Calu3 (cell line): ENCODE measurements at places on chromosomes 7 and 10.

DNA sequence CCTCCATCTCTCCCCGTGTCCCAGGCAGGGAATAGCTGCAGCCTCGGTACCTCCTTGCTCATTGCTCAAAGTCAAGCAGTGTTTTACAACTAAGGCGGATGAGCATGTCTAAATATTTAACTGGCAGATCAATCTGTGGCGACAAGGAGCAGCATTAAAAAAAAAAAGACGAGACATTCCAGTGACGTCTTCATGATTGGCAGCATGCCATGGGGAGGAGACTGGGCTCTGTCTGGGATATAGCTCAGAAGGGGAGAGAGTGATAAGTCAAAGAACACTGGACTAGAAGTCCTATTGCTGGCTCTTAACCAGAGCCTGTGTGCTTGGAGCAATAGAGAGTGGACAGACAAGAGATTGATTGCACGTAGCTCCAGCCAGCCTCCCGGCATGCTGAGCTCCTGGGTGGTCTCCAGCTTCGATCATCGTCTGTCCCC is 287.5 kb upstream of the PODXL start:
- H3K27ac ChIP-seq: no peak overlapping the region
- H3K4me3 ChIP-seq: no peak overlapping the region
- H3K4me1 ChIP-seq: no peaks in the 10 kb centered on the region
- H3K27me3 ChIP-seq: peaks cover 86% of the 10 kb centered on the region
- peak; percentile 4 for DNase-seq
- H3K36me3 ChIP-seq: peaks cover 5% of the 10 kb centered on the region

- H3K4me1 ChIP-seq: no peaks in the 10 kb centered on the region
- DNase-seq: no peak
- H3K4me3 ChIP-seq: no peak overlapping the region
- H3K27ac ChIP-seq: no peak overlapping the region
Measured at GRCh38 chr10:121615435-121615793, 17.2 kb upstream of the FGFR2 start.

DNA sequence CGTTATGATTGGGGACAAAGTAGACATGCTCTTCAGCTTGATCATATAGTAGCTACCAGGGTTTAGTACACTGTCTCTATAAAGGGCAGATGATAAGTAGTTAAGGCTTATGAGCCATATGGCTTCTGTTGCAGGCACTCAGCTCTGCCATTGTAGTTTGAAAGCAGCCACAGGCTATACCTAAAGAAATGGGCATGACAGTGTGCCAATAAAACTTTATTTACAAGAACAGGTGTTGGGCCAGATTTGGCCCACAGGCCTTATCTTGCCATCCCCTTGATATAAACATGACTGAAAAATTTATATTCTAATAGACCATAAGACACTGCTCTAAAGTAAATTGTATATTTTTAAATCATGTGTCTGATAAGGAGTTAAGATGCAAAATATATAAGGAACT is 36.6 kb downstream of the GRK5 start:
- H3K27ac ChIP-seq: no peak overlapping the region
- no peak overlapping the region for H3K4me3 ChIP-seq
- H3K36me3 ChIP-seq: no peaks in the 10 kb centered on the region
- H3K4me1 ChIP-seq: no peaks in the 10 kb centered on the region
- H3K27me3 ChIP-seq: no peaks in the 10 kb centered on the region

GRCh38 chr7:65989694-65990080 is 7.7 kb upstream of the GUSB start:
- no peaks in the 10 kb centered on the region for H3K4me1 ChIP-seq
- H3K27me3 ChIP-seq: no peaks in the 10 kb centered on the region
- H3K4me3 ChIP-seq: no peak overlapping the region

GRCh38 chr10:1410032-1410431 is 327.3 kb downstream of the ADARB2 start:
- DNase-seq: no peak
- peaks cover 24% of the 10 kb centered on the region for H3K27me3 ChIP-seq
- H3K4me3 ChIP-seq: no peak overlapping the region
- no peak overlapping the region for H3K27ac ChIP-seq

DNA sequence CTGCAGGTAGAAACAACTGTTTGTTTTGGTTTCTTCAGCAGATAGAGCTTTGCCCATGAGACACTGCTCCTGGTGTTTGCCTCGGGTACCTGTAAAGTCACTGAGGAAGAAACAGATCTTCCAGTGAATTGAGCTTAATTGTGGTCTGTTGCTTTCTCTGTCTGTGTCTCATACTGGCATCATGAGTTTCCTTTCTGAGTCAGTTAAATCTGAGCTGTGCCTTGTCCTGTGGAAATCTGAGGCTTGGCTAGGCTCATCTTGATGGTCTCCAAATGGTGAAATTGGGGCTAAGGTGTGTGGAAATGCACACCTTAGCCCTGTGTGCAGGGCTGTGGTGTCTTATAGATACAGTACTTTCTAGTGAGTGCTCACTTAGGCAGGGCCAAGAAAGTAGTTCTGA is 67.4 kb downstream of the GBF1 start:
- DNase-seq: no peak
- no peaks in the 10 kb centered on the region for H3K27me3 ChIP-seq
- H3K27ac ChIP-seq: peak overlapping the region; percentile 54

DNA sequence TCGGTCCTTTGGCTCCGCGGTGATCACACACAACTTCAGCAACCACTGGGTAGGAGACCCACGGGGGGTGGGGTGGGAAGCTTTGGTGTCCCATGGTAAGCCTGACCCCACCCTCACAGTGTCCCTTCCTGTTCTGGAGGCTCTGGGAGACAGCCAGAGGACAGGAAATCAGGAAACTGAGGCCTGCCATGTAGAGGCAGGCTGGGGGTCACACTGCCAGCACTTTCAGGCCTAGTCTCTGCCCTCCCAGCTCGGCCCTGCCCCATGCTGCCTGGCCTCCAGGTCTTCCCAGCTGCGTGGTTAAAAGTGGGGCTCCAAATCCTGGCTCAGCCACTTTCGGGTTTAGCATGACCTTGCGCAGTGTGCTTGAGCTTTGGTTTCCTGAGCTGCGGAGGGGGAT is 10.9 kb downstream of the AQP1 start:
- H3K36me3 ChIP-seq: no peaks in the 10 kb centered on the region
- no peak for DNase-seq
- H3K27ac ChIP-seq: no peak overlapping the region

- H3K27me3 ChIP-seq: no peaks in the 10 kb centered on the region
- no peak overlapping the region for H3K4me3 ChIP-seq
- no peak for DNase-seq
- H3K4me1 ChIP-seq: no peaks in the 10 kb centered on the region
Measured at GRCh38 chr7:70953796-70954195, 178.1 kb upstream of the GALNT17 start.

- DNase-seq: no peak
- peaks cover 14% of the 10 kb centered on the region for H3K4me1 ChIP-seq
- no peaks in the 10 kb centered on the region for H3K27me3 ChIP-seq
- peak overlapping the region; percentile 17 for H3K27ac ChIP-seq
- H3K36me3 ChIP-seq: no peaks in the 10 kb centered on the region
- peak overlapping the region; percentile 47 for H3K4me3 ChIP-seq
Measured at GRCh38 chr7:28903730-28904577, 54.2 kb downstream of the TRIL start.

GRCh38 chr7:26843705-26844104 is 20.7 kb downstream of the SKAP2 start:
- DNase-seq: no peak
- H3K4me1 ChIP-seq: no peaks in the 10 kb centered on the region
- H3K27me3 ChIP-seq: no peaks in the 10 kb centered on the region
- no peak overlapping the region for H3K4me3 ChIP-seq

DNA sequence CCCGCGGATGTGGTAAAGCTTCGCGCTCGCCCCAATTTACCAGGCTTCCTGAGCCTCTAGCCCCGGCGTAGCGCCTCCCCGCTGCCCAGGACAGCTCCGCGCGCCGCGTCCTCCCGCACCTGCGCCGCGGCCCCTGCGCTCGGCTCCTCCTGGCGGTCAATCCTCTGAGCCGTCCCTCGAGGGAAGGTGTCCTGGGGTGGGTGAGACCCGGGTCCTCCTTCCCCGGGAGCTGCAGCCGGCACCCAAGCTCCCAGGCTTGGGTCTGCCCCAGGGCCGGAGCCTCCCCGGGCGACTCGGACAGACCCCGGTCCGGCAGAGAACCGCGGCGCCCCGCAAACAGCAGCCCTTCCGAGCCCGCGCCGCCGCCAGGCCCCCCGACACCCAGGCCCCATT is 512 bp downstream of the OSBPL3 start:
- peak overlapping the region; percentile 57 for H3K27ac ChIP-seq
- H3K36me3 ChIP-seq: peaks cover 63% of the 10 kb centered on the region
- peak; percentile 86 for DNase-seq
- no peaks in the 10 kb centered on the region for H3K27me3 ChIP-seq
- peak overlapping the region; percentile 86 for H3K4me3 ChIP-seq

GRCh38 chr7:113752289-113752688 is 166.5 kb downstream of the PPP1R3A start:
- H3K4me1 ChIP-seq: no peaks in the 10 kb centered on the region
- no peaks in the 10 kb centered on the region for H3K36me3 ChIP-seq
- no peak for DNase-seq
- no peaks in the 10 kb centered on the region for H3K27me3 ChIP-seq

DNA sequence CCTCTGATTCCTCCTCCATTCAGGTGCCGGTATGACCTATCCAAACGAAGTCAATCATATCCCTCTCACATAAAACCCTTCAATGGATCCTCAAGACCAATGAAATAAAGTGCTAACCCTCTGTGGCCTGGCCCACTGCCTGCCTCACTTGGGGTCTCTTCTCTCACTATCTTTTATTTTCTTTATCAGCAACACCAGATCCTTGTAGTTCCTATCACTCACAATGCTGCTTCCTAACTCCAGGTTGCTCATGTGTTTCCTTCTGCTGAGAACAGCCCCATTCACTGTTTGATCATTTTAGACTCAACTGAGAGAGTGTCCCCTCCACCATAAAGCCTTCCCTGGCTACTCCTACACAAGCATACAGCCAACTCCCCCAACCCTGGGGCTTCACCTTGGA is 180.6 kb downstream of the DOCK4 start:
- no peaks in the 10 kb centered on the region for H3K27me3 ChIP-seq
- no peak overlapping the region for H3K4me3 ChIP-seq
- no peaks in the 10 kb centered on the region for H3K4me1 ChIP-seq
- no peaks in the 10 kb centered on the region for H3K36me3 ChIP-seq
- H3K27ac ChIP-seq: no peak overlapping the region

GRCh38 chr7:47484923-47485639 is 96.8 kb downstream of the TNS3 start:
- peaks cover 19% of the 10 kb centered on the region for H3K36me3 ChIP-seq
- H3K4me1 ChIP-seq: peaks cover 67% of the 10 kb centered on the region
- H3K27ac ChIP-seq: peak overlapping the region; percentile 7
- DNase-seq: no peak

GRCh38 chr7:69946901-69947300 is 348.6 kb downstream of the AUTS2 start:
- no peak overlapping the region for H3K27ac ChIP-seq
- H3K4me1 ChIP-seq: no peaks in the 10 kb centered on the region
- DNase-seq: no peak
- no peaks in the 10 kb centered on the region for H3K36me3 ChIP-seq
- H3K4me3 ChIP-seq: no peak overlapping the region
- H3K27me3 ChIP-seq: no peaks in the 10 kb centered on the region

GRCh38 chr10:52768001-52768532 is 4.5 kb downstream of the MBL2 start:
- no peak overlapping the region for H3K27ac ChIP-seq
- DNase-seq: no peak
- H3K4me1 ChIP-seq: no peaks in the 10 kb centered on the region

- peaks cover 47% of the 10 kb centered on the region for H3K4me1 ChIP-seq
- no peak overlapping the region for H3K4me3 ChIP-seq
- no peak for DNase-seq
- no peaks in the 10 kb centered on the region for H3K27me3 ChIP-seq
- H3K36me3 ChIP-seq: peaks cover 30% of the 10 kb centered on the region
- no peak overlapping the region for H3K27ac ChIP-seq
Measured at GRCh38 chr7:158702196-158702595, 2.4 kb downstream of the NCAPG2 start.

DNA sequence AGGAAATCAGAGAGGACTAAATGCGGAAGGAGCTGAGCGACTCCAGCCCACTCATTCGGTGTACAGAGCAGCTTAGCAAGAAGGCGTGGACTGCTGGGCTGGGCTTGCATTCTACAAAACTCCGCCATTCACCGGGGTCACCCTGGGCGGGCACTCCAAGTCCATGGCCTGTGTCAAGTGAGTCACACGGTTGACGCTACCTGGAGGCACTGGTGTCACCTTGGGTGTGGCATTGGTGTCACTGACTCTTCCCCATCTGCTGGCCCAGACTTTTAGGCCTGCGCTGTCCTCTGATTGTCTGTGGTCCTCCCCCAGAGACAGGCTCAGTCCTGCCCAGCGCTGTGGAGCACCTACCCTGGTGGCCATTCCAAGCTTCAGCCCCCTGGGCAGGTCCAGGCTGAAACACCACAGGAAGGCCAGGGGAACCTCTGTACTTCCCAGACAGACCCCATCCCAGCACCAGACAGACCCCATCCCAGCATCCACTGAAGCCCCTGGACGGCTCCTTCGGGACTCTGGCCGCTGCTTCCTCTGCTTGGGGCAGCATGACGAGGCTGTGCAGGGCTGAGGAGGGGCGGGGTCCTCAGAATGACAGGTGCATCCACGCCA is 30.6 kb upstream of the CNPY1 start:
- peaks cover 17% of the 10 kb centered on the region for H3K27me3 ChIP-seq
- no peaks in the 10 kb centered on the region for H3K36me3 ChIP-seq
- H3K27ac ChIP-seq: peak overlapping the region; percentile 49
- peaks cover 11% of the 10 kb centered on the region for H3K4me1 ChIP-seq

DNA sequence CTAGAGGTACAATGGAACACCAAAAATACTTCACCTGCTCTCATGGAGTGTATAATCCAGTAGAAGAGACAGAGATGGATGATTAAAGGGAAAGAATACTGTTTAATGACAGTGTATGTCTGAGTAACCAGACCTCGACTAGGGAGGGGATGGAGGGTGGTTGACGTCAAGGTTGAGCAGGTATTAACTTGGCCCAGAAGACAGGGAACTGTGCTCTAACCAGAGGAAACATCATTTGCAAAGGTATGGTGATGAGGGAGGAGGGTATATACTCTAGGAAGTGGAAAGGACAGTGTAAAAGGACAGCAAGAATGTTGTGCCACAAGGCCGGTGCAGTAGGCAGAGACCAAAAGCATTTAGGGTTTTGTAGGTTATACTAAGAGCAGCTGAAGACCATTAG is 2.9 kb downstream of the MIOS start:
- no peak overlapping the region for H3K27ac ChIP-seq
- H3K36me3 ChIP-seq: peaks cover 16% of the 10 kb centered on the region
- H3K4me3 ChIP-seq: no peak overlapping the region

- peaks cover 35% of the 10 kb centered on the region for H3K4me1 ChIP-seq
- no peaks in the 10 kb centered on the region for H3K36me3 ChIP-seq
- H3K27me3 ChIP-seq: no peaks in the 10 kb centered on the region
Measured at GRCh38 chr10:29811751-29812427, 177.1 kb upstream of the SVIL start.

GRCh38 chr7:3978839-3979238 is 677.8 kb downstream of the SDK1 start:
- no peak for DNase-seq
- no peak overlapping the region for H3K27ac ChIP-seq
- no peaks in the 10 kb centered on the region for H3K36me3 ChIP-seq
- no peaks in the 10 kb centered on the region for H3K4me1 ChIP-seq
- no peak overlapping the region for H3K4me3 ChIP-seq

GRCh38 chr7:145919712-145920111 is 196.9 kb upstream of the CNTNAP2 start:
- H3K4me3 ChIP-seq: no peak overlapping the region
- no peak for DNase-seq
- no peak overlapping the region for H3K27ac ChIP-seq
- no peaks in the 10 kb centered on the region for H3K4me1 ChIP-seq
